ENCODE measurements at places on chromosomes 5 and 9.

DNA sequence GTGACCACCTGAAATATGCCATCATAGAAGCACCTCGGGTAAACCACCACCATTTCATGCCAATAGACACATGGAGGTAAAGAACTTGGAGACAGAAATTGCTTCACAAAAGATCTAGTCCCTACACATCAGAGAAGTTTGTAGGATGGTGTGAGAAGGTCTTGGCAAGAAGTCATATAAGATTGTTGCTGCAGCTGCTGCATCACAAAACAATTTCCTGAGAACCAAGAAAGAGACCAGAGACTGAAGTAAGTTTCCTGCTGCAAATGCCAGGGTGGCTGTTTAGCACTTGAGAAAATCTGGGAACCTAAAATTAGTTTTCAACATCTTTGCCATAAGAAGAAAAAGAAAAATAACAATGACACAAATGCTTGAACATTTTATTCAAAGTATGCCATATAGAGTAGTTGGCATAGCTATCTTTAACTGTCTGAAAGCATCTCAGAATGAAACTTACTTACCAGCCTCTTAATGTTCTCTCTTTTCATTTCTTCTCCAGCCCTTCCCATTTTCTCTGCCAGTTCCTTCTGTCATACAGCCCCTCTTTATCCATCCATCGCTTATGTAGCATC is 114.3 kb downstream of the KCTD16 start:
- no peak for DNase-seq

DNA sequence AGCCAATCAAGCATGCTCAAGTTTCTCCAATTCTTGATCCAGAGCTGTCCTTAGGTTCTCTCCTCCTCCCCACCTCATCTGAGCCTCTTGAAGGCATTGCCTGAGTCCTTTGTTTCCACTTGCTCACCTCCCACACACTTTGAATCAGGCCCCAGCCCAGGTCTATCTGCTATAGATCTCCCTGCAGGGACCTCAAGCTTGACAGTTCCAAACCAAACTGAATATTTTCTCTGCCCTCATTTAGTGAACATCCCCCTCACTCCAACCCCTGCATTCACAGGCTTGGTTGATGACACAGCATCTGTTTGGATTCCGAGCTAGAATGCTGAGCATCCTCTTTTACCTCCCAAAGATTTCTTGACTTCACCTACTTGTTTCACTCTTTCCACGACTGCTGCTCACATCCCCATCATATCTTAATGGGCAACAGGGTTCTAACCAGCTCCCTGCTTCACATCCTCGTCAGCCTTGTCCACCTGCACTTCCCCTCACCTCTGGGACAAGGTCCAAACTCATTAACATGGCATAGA is 474.5 kb downstream of the ZSWIM6 start:
- no peak for DNase-seq

DNA sequence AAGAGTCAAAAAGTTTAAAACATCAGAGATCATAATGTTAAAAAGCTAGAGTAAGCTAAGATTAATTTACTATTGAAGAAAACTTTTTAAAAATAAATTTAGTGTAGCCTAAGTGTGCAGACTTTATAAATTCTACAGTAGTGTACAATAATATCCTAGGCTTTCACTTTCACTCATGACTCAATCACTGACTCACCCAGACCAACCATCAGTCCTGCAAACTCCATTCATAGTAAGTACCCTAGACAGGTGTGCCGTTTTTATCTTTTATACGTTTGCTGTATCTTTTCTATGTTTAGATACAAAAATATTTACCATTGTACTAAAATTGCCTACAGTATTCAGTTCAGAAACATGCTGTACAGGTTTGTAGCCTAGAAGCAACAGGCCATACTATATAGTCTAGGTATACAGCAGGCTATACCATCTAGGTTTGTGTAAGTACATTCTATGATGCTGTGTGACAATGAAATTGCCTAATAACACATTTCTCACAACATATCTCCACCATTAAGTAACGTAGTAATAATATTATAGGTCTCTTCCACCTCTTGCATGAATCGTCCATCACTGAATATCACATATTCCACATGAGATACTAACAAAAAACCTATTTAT is 59.2 kb downstream of the MEGF9 start:
- DNase-seq, result no peak

GRCh38 chr9:37300620-37301019 is 121.9 kb upstream of the GRHPR start:
- DNase-seq, result no peak

DNA sequence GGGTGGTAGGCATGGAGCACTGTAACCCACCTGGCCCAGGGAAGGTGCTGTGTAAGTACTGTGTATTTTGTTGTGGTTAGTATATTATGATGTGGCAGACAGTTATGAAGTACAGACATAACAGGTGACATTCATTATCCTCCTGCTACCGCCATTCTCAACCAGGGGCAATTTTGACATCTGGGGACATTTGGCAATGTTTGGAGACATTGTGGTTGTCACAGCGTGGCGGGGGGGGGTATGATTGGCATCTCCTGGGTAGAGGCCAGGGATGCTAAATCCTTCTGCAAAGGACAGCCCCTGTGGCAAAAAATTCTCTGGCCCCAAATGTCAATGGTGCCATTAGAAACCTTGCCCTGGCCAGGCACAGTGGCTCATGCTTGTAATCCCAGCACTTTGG is 9.8 kb upstream of the RPL26L1 start:
- DNase-seq, result no peak

DNA sequence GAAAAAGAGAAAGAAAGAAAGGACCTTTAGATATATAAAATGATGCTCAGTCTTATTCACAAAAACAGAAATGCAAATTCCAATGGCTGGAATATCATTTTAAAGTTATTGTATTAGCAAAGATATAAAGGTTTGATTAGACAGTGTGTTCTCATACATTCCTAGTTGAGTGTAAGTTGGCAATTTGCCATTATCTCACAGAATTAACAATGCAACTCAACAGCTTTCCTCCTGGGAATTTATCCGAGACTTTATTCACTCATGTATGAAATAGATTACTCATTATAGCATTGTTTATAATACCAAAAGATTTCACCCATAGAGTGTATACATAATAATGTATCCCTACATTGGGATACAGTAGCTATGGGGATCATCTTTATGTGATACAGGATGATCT is 27.1 kb upstream of the MLLT3 start:
- no peak for DNase-seq

DNA sequence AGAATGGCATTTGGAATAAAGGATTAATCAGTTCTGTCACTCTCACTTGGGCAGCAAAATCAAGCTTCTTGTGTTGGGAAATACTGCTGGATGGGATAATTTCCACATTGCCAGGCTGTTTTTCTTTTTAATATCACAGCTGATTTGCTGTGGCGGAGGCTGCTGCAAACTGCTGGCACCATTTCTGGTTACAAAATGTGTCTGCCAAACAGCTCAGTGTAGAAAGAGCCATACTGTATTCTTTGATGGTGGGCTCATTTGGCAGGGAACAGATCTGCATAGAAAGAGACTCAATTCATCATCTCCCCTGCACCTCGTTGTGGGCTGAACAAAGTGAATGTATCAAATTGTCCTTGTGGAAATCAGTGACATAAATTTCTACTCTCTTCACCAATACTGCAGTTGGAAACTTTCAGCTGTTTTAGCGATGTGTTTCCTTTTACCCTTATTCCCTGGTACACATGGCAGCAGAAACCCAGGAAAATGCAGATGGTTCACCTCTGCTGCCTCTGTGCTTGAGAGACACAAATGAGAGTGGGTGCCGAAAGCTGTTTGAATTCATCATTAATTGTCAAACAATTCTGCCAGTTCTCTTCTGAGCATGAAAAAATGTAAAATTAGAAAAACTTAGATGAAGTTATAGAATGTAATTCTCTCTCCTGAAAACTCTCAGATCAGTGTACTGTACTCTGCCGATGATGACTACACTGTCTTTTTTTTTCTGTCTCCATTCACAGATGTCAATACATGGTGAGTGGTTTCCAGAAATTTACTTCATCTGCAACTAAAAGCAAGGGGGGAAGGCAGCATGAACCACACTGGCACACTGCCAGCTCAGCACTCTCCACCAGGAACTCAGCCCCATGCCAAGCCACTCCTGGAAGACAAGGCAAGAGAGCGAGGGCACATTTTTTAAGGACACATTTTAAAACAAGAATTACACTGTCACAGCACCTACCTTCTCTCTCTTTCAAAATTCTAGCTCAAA is 75.0 kb downstream of the HMHB1 start:
- no peak for DNase-seq

DNA sequence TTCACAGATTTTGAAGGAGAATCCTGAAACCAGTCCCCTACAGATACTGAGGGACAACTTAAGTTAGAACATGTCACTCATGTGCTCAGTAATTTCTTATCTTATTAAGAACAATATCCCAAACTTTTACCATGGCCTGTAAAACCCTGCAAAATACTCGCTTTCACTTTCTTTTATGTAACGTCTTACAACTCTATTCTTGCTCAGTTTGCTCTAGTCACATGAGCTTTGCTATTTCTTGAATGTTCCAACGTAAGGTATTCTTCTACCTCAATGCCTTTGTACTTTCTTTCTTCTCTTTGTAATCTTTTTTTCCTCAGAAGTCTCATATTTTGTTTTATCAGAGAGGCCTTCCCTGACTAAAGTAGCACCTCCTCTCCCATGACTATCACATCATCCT is 14.1 kb downstream of the TMEM38B start:
- no peak for DNase-seq

DNA sequence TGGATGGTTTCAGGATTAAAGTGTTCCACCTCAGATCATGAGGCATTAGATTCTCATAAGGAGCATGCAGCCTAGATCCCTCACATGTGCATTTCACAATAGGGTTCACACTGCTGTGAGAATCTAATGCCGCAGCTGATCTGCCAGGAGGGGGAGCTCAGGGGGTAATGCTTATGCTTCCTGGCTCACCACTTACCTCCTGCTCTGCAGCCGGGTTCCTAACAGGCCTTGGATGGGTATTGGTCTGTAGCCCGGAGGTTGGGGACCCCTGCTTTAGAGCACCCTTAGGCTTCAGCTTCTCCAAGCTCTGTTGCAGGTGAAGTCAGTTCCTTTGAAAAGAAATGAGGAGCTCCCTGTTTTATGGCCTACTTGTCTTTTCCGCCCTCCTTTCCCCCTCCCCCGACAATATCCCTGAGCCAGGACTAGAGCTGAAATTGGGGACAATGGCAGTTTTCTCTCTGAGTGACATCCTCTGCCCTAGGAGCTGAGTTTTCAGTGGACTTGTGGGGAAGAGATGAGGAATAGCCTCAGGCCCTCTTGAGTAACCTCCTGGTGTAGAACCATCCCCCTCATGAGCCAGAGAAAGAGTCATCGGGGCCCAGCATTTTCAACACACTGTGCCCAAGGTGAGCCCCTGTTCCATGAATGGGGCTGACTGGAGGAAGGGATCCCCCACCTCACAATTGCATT is 16.2 kb upstream of the MAT2B start:
- DNase-seq, result no peak

DNA sequence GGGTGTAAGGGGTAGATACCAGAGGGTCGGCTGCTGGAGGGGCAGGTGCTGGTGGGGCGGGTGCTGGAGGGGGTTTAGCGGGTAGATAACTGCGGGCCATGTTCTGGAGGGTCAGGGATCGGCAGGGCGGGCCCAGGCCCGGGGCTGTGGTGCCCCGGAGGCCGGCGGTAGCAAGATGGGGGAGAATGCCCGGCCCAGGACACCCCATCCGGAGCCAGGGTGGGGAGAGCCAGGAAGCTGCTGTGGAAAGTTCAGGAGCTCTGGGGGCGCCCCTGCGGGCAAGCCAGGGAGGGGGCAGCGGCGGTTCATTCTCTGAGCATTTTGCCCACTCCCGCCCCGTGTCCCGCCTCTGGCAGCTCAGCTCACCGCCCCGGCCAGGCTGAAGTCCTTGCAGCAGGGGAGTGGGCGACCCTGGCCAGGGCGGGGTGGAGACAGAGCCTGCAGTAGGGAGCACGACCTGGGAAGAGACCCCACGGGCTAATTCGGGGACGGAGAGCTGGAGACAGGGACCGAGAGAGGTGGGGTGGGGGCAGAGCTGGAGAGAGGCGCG is 538 bp downstream of the PRRT1B start:
- DNase-seq, result no peak

GRCh38 chr9:18580151-18580550 is 106.2 kb downstream of the ADAMTSL1 start:
- DNase-seq, result no peak

GRCh38 chr9:109002141-109002540 is 11.2 kb downstream of the CTNNAL1 start:
- no peak for DNase-seq

DNA sequence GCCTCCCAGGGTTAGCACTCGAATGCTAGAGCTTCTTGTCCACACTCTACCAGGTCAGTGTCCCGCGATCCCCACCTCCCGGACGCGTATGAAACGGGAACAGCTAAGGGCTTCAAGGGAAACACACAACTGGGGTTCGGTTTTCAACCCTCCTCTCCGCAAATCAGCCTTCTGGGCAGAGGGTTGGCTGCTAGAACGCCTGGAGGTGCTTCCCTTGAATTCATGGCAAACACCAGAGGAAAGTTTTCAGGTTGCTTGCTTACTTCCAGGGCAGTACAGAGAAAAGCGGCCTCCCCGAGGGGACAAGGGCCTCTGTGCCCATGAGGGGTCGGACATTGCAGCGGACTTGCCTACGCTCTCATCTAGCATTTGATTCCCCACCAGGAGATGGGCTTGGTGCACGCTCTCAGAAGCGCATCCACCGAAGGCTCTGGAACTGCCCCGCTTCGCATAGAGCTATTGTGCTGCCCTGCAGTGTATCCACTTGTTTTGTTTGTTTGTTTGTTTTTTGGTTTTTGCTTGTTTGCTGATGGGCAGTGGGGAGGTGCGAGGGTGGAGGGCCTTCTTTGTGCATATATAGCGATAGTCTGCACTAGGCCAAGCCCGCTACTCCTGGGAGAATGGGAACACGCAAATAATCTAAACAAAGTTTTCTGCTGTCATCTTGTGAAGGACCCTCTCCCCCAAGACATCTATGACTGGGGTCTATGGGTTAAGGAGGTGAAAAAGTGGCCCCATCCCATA is 1.3 kb upstream of the DMRT3 start:
- no peak for DNase-seq

DNA sequence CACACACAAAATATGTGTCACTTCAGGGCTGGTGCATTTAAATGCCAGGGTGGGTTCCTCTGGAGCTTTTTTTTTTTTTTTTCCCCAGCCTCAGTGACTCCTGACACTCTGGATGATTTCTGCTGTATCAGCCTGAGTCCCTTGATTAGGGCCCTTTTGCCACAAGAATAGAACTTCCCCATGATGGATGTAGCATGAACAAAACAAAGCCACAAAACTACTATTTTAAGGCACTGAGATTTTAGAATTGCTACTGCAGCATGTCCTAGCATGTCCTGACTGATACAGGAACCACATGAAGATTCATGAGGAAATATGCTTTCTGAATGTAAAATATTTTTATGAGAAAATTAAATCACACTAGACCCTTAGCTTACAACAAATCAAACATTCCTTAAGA is 13.9 kb upstream of the ADGRD2 start:
- no peak for DNase-seq

GRCh38 chr9:132409828-132410528 is at the start of gene CFAP77:
CFAP77 (plus strand) TSS chr9:132410211; CDS start chr9:132410272, 61 bp downstream.
- peak; percentile 38 for DNase-seq

- no peak for DNase-seq
These were observed 185.0 kb downstream of the GLIS3 start for GRCh38 chr9:4114569-4115505.

GRCh38 chr9:113579283-113580040 is 115.9 kb downstream of the RGS3 start:
- DNase-seq, result peak; percentile 27

GRCh38 chr5:145554399-145554798 is 280.7 kb downstream of the PRELID2 start:
- no peak for DNase-seq
